Stimulated activated CD8-positive, alpha-beta memory T cell treated with anti-CD3 and anti-CD28 coated beads, Interleukin-7, amount 100 ng/mL, for 24 hours (primary cell): ENCODE measurements at places on chromosomes 4 and X.

DNA sequence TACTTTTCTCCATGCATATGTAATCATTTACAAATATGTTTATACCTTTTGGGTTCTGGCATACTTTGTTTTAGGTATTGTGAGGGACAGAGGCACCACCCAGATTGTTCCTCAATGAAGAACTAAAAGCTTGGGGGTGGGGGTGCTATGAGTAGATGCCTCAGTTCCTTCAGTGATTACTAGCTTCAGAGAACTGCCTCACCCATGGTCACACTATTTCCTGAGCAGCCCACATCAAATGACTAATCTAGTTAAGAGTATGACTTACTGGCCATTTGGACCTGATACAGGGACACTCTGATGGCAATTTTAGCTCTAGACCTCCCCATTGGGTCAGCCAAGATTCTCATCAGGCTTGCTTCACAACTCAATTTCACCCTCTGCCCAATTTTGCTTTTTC lies 22.2 kb upstream of the CXXC4 start:
- DNase-seq: no peak

DNA sequence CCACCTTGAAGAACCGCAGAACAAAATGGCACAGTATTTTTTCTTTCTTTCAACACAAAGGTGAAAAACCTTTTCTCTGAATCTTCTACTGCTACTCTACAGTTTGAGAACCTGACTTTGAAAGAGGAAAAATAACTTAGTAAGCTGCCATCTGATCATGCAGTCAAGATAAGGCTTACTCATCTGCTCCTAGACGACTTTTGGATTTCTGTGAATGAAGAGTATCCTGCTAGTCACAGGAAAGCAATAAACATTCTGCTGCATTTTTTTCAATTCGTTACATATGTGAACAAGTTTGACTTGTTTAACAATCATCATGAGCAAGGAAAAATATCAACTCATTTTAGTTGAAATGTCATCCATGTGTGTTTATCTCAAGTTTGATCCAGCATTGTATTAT lies 25.2 kb downstream of the TIGD2 start:
- DNase-seq: no peak

- DNase-seq: no peak
Measured at GRCh38 chr4:100257567-100257966, 67.3 kb upstream of the DDIT4L start.

- no peak for DNase-seq
Measured at GRCh38 chrX:574830-575229, 55.8 kb upstream of the SHOX start.

DNA sequence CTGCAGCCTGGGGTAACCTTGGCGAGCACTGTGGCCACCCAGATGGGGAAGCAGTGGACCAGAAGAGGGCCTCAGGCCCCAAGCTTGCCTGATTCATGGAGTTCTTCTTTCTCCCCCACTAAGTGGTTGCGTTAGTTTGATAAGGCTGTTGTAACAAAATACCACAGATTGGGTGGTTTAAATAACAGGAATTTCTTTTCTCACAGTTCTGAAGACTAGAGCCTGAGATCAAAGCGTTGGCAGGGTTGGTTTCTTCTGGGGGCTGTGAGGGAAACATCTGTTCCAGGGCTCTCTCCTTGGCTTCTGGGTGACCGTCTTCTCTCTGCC lies 105.7 kb upstream of the GATB start:
- no peak for DNase-seq

- DNase-seq: no peak
Measured at GRCh38 chr4:77201857-77202256, 44.9 kb downstream of the CCNG2 start.

GRCh38 chr4:121980643-121981042 lies 28.8 kb upstream of the TRPC3 start:
- DNase-seq: no peak

DNA sequence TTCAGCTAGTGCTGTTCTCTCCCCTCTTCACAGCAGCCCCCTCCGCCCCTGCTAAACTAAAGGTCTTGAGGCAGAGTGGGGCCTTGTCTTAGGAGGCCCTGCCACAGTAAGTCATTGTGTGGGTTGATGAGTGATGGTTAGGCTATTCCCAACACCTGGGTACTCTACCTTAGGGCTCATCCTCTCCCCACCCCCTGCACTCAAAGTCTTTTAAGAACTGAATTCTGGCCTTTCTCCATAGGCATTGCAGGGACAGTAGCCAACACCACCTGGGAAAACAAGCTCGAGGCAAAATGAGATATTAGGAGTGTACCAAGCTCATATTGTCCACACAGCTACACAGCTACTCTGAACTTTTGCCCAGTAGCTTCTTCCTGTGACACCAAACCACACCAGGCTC lies 42.5 kb downstream of the RAB40AL start:
- DNase-seq: no peak

DNA sequence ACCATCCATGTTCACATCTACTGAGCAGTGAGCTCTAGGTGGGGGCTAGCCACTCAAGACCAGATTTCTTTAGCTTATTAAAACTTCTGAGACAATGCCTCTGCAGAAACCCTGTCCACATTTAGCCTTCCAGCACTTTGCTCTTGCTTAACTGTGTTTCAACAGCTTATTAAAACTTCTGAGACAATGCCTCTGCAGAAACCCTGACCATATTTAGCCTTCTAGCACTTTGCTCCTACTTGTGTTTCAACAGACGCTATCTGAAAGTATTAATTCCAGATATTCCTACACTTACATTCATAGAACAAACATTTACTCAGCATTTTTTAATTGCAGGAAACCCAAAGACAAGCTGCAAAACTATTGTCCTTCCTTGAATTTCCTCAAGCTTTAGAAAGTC lies 91.9 kb downstream of the SEL1L3 start:
- no peak for DNase-seq

GRCh38 chrX:109848461-109849050 lies 115.5 kb upstream of the ACSL4 start:
- no peak for DNase-seq

- no peak for DNase-seq
Measured at GRCh38 chrX:40581336-40581920, 658 bp downstream of the ATP6AP2 start.

- no peak for DNase-seq
Measured at GRCh38 chr4:180150818-180151217, 2092.4 kb upstream of the TENM3 start.

GRCh38 chr4:162644346-162644745 lies 480.5 kb upstream of the FSTL5 start:
- no peak for DNase-seq

DNA sequence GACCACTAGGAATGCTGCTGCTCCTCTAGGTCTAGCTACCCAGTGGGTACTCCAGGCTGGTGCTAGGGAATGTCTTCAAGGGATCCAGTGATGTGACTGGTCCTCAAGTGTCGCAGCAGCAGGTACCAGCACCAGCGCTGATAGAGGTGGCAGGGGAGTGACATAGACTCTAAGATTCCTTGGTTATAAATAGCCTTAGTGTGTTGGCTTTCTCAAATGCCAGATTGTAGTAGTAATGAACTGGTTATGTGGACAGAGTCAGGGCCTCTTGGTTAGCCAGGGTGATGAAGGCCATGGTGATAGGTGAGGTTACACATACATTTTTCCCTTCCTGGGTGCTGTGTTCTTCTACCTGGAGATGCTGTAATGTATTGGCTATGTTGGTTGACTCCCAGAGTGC lies 38.3 kb downstream of the DCLK2 start:
- no peak for DNase-seq

GRCh38 chr4:27428661-27429060 lies 568.0 kb downstream of the STIM2 start:
- DNase-seq: no peak

DNA sequence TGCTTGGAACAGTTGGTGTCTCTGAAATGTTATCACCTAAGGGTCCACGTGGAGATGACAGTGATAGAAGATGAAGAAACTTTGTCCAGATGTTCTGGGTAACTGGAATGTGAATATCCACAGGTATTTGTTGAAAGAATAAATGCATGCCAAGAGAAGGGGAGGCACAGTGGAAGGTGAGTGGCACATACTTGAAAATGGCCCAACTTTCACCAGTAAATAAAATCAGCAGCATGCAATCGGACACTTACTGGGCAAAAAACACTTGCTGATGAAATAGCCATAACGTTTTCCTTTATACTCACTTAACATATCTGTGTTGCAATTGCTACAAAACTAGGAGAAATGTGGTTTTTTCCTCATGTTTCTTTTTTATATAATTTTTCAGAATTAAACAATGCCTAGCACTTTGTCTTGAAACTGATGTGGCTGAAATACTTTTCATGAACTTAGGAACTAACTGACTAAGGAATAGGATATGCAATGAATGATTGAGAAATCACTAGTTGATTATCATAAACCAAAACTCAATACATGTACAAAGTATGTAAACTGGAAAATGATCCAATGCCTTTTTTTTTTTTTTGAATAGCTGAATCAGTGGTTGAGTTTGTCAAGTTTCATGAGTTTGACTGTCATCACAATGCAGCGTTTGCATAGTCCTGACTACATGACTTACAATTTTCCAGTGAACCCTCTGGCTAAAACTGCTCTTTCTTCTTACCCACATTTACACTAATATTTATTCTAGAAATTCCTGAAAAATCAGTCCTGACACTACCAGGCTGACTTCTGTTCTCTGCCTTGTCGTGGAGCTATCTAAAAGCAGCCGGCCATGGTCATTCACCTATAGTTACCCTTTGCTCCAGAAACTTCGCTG lies 127.4 kb downstream of the CPE start:
- DNase-seq: no peak

DNA sequence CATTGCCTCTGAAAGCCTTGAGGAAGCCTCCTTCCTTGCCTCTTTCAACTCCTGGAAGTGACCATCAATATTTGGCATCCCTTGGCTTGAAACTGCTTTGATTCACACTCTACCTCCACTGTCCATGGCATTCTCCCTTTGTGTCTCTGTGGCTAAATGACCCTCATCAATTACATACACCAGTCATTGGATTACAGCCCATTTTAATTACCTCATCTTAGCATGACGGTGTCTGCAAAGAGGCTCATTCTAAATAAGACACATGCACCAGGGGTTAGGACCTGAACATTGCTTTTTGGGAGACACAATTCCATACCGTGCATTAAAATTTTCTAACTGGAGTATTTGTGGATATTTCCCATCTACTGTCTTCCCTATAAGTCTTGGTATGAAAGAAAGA lies 60.7 kb upstream of the FAM9A start:
- no peak for DNase-seq

- DNase-seq: no peak
Measured at GRCh38 chrX:31652650-31653049, 580.8 kb upstream of the FTHL17 start.

DNA sequence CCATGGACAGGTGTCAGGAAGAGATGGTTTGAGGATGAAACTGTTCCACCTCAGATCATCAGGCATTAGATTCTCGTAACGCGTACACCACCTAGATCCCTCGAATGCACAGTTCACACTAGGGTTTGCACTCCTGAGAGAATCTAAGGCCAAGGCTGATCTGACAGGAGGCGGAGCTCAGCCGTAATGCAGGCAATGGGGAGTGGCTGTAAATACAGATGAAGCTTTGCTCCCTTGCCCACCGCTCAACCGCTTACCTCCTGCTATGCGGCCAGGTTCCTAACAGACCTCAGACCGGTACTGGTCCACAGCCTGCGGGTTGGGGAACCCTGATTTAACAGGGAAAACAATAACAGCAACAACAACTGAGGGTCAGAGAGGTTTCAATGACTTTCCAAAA lies 2.0 kb upstream of the TEC start:
- no peak for DNase-seq

DNA sequence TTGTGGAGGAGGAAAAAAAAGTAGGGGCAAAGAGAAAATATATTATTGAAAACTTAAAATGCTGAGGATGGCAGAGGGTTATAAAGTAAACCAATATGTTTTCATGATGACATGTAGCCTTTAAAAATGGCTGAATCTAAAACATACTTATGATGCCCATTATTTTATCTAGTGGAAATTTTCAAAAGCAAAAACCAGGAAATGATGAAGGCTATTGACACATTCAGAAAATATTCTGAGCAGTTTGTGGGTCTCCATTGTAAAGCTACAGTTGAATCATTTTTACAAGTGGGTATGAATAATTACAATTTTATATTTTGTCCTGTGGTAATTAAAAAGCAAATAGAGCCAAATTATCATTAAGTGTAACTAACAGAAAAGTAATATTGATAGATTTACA lies 10.7 kb downstream of the PLS3 start:
- DNase-seq: no peak

DNA sequence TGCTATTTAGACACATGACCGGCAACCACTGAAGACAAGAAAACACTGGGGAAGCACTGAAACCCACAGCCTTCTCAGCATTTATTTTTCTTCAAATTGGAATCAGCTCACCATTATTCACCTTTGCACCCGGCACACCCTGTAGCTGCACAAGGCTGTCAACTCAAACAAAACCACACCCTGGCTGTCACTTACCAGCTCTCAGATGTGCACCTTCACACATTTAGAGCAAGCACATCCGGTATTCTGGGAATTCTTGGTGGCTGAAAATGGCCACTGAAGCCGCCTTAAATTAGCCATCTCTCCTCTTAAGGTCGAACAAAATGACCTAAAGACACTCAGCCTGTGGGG lies 5.9 kb downstream of the ZFYVE28 start:
- DNase-seq: peak; percentile 36

DNA sequence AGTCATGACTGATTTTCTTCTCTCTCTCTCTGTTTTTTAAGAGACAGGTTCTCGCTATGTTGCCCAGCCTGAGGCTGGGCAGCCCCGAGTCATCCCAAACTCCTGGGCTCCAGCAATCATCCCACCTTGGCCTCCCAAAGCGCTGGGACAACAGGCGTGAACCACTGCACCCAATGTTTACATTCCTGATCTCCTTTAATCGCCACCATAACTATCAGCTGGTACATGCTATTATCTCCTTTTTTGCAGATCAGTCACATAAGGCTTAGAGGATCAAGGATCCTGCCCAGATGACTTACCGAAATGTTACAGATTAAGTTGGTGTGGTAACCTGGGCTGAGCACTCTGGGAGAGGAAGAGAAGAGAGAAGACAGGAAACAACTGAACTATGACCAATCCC lies 1.5 kb upstream of the USP46 start:
- DNase-seq: no peak

- no peak for DNase-seq
Measured at GRCh38 chr4:176478076-176478475, 158.3 kb downstream of the SPCS3 start.

- DNase-seq: no peak
Measured at GRCh38 chr4:87745064-87745807, 54.1 kb upstream of the IBSP start.

DNA sequence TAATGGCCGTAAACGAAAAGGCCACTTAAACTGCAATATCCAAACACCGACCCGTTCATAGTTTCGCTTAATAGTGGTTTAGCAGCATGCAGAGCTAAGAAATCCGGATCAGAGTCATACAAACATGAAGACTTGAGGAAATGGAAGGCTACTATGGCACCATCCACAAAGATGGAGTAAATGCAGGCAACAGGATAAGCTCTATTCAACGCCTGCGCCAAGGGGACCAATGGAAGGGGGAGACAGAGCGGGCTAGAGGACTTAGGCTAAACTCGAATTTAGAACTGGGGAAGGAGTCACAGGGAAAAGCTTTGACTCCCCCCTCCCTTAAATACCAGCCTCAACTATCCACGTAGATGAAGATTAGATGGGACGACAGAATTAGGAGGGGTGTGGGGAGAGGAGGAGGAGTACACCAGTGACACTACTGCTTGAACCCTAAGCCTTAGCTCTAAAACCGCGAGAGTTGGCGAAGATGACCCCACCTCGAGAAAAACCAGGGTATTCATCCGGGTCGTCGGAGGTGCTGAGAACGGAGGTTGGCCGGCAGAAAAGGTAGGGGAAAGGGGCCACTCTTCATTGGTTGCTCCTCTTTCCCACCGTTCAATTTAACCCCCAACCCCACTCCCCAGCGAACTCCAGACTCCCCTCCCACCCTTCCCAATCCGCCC lies 3.5 kb downstream of the HUWE1 start:
- no peak for DNase-seq

- DNase-seq: no peak
Measured at GRCh38 chr4:2787230-2788100, 5.4 kb upstream of the SH3BP2 start.
